ENCODE measurements at places on chromosomes 5 and 9. TPM values are rescaled to one million over a fixed set of nuclear protein-coding genes. Genes with fewer than 3 reads are reported as not detected.

DNA sequence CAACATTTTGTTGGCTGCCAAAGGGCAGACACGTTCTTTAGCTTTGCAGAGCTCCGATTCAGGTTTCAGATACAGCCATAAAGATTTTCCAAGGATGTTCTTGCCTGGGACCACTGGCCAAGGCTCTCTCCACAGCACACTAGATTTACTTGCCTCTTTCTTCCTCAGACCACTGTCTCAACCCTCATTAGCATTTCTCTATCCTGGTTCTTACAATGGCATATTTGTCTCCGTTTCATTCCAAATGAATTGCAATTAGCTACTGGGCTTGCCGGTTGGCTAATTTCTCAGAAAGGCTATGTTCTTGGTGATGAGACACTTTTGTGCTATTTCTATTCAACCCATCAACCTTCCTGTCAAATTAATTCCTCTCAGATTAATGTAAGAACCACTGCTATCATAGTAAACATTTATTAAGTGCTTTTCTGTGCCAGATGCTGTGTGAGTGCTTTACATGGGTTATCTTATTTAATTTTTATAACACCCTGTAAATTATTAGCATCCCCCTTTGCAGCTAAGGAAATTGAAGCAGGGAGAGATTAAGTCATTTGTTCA, 118.4 kb upstream of the NR3C1 start:
- no peaks in the 10 kb centered on the region for H3K36me3 ChIP-seq
- H3K27me3 ChIP-seq = peaks cover 2% of the 10 kb centered on the region
- no peak overlapping the region for H3K4me3 ChIP-seq
- H3K27ac ChIP-seq = no peak overlapping the region

DNA sequence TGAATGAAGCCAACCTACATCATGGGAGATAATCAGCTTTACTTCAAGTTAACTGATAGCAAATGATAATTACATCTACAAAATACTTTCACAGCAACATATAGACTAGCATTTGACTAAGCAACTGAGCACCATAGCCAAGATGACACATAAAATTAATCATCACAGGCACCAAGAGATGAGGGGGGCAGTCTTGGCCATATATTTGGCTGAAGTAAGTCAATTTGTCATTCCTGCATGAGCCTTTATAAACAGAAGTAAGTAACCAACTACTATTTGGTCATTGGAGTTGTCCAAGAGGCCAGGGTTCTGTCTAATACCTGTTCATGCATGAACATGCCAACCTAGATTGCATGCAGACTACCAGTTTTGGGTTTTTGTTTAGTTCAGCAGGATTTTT, 53.6 kb downstream of the PDCD1LG2 start:
- H3K4me3 ChIP-seq = no peak overlapping the region
- peaks cover 2% of the 10 kb centered on the region for H3K36me3 ChIP-seq
- DNase-seq = no peak
- H3K27ac ChIP-seq = no peak overlapping the region

DNA sequence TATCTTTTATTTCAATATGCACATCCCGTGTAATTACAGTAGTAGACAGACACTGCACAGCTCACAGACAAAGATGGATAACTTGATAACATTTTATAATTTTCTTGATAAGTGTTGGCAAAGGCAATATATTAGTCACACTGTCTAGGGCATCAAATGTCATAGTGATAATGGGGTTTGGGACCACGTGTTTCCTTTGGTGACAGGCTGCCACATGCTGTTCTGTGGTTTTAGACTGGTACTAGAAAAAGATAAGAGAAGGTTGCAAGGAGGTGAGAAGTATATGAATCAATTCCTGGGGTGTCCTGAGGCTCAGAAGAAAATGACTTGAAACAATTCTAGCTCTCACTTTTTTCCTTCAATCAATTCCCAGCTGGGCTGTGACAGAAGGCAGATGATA, 258.8 kb upstream of the CHD1 start:
- no peaks in the 10 kb centered on the region for H3K4me1 ChIP-seq
- DNase-seq = peak; percentile 1
- H3K4me3 ChIP-seq = no peak overlapping the region
- peaks cover 2% of the 10 kb centered on the region for H3K27me3 ChIP-seq
- no peak overlapping the region for H3K27ac ChIP-seq

- DNase-seq = no peak
- no peak overlapping the region for H3K27ac ChIP-seq
- no peaks in the 10 kb centered on the region for H3K36me3 ChIP-seq
- no peak overlapping the region for H3K4me3 ChIP-seq
- peaks cover 6% of the 10 kb centered on the region for H3K4me1 ChIP-seq
Measured at GRCh38 chr5:168125445-168126199, 165.8 kb upstream of the WWC1 start.

The BAAT gene
- not detected for total RNA-seq

GRCh38 chr5:155307229-155307628, 293.7 kb downstream of the KIF4B start:
- H3K27ac ChIP-seq = no peak overlapping the region
- H3K36me3 ChIP-seq = no peaks in the 10 kb centered on the region
- no peak for DNase-seq
- H3K4me3 ChIP-seq = no peak overlapping the region
- H3K27me3 ChIP-seq = no peaks in the 10 kb centered on the region

The TAF11L10 gene
- total RNA-seq = not detected

DNA sequence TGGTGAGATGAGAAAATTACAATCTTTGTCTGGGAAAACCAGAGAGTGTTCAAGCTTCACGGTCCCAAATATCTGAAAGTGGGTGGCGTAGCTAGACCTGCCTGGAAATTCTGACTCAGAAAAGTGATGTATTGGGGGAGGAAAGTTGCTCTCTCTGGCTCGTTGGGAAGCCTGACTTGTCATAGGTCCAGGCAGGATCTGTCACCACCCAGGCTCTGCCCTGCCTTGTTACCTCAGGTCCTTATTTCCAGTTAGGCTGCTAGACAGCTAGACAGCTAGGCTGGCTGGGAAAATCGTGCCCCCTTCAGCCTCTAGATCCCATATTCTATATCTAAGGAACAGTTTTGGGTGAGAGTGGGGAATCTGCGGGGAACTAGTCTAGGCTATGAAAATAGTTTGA, 41.0 kb upstream of the HCN1 start:
- H3K27me3 ChIP-seq = no peaks in the 10 kb centered on the region
- H3K27ac ChIP-seq = no peak overlapping the region
- DNase-seq = no peak
- no peaks in the 10 kb centered on the region for H3K36me3 ChIP-seq

DNA sequence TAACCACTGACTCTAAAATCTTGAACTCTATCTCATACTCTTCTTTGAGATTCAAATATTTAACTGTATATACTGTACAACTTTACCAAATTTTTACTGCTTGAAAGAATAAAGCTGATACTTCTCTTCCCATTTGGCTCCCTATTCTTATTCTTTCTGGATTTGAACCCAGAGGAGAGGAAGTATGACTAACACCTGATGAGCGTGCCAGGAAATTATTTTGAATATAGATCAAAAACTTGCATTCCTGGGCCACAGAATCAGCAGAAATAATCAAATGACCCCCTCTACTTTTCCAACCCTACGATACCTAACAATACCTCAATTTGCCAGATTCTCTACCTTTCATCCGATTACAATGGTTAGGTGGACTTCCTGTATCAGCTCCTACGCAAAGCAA, 285.8 kb downstream of the ISL1 start:
- H3K36me3 ChIP-seq = no peaks in the 10 kb centered on the region
- no peaks in the 10 kb centered on the region for H3K27me3 ChIP-seq
- no peaks in the 10 kb centered on the region for H3K4me1 ChIP-seq
- no peak for DNase-seq
- no peak overlapping the region for H3K4me3 ChIP-seq

DNA sequence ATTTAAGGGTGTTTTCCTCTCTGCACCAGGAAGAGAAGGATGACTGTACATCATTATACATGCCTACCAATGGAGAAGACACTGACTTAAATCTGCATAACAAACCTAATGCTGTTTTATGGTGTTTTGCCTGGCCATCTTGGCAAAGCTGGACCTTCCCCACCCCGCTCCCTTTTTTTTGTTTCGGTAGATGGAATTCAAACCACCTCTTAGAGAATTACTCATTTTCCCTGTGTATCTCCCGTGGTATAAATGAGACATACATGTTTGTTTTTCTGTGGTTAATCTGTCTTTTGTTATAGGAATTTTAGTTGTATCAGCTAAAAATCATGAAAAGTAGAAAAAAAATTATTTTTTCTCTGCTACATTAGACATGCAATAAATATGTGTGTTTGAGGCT, 28.8 kb downstream of the IL12B start:
- H3K36me3 ChIP-seq = peaks cover 11% of the 10 kb centered on the region
- H3K27me3 ChIP-seq = peaks cover 1% of the 10 kb centered on the region
- no peak for DNase-seq
- H3K27ac ChIP-seq = no peak overlapping the region
- no peak overlapping the region for H3K4me3 ChIP-seq

The SPATA6L gene
- total RNA-seq = 0.43 TPM

The CREB3 gene
- total RNA-seq = 22.3 TPM

- no peak for DNase-seq
- peaks cover 18% of the 10 kb centered on the region for H3K4me1 ChIP-seq
- no peaks in the 10 kb centered on the region for H3K36me3 ChIP-seq
- H3K27me3 ChIP-seq = no peaks in the 10 kb centered on the region
Measured at GRCh38 chr5:91418158-91418557, 35.0 kb upstream of the ARRDC3 start.

GRCh38 chr9:119083673-119084072, 285.6 kb downstream of the BRINP1 start:
- H3K27me3 ChIP-seq = peaks cover 1% of the 10 kb centered on the region
- no peaks in the 10 kb centered on the region for H3K36me3 ChIP-seq
- no peak overlapping the region for H3K4me3 ChIP-seq
- no peaks in the 10 kb centered on the region for H3K4me1 ChIP-seq

The STARD4 gene
- total RNA-seq = 132 TPM

The AK8 gene
- not detected for total RNA-seq

- no peak overlapping the region for H3K4me3 ChIP-seq
- no peak for DNase-seq
- no peaks in the 10 kb centered on the region for H3K27me3 ChIP-seq
- peaks cover 18% of the 10 kb centered on the region for H3K36me3 ChIP-seq
- H3K27ac ChIP-seq = peak overlapping the region; percentile 8
Measured at GRCh38 chr9:113160571-113160970, 9.8 kb downstream of the SLC31A2 start.

The NMUR2 gene
- total RNA-seq = not detected

DNA sequence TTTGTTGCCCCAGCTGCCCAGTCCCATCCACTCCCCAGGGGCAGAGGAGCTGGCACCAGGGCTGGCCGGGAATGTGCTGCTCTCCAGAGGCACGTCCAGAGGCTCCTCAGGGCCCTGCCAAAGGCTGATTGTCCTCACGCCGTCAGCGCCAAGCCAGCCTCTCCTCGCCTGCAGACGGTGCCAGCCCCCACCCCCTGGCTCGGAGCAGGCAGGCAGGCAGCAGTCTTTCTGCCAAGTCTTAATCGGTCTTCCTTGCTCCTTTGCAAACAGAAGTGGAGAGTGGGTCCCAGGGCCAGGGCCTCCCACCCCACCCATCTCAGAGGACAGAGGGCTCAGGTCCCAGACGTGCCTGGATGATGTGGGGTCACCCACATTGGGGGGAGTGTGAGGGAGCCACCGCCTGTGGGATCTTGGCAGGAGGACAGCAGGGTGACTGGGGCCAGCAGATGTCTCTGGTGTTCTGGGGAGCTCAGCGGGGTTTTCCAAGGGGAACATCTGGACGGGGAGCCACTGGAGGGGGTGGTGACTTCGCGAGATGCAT, 36.3 kb downstream of the FAM163B start:
- H3K27ac ChIP-seq = no peak overlapping the region
- no peak overlapping the region for H3K4me3 ChIP-seq
- H3K36me3 ChIP-seq = no peaks in the 10 kb centered on the region
- peaks cover 4% of the 10 kb centered on the region for H3K4me1 ChIP-seq
- no peak for DNase-seq
- peaks cover 9% of the 10 kb centered on the region for H3K27me3 ChIP-seq

The C9 gene
- not detected for total RNA-seq

DNA sequence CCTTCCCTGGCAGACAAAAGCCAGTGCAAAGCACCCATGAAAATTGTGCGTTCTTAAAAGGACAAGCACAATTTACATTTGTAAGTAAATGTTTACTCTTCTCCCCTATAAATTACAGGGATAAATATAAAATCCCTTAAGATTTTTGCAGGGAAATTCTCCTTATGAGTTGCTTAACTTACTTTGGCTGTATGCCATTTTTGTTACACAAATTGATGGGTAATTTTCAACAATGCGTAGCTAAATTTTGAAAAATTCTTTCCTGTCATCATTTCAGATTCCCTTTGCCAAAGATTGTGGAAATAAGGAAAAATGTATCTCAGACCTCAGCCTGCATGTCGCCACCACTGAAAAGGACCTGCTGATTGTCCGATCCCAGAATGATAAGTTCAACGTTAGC, 64.2 kb upstream of the ITGA2 start:
- H3K36me3 ChIP-seq = no peaks in the 10 kb centered on the region
- no peak overlapping the region for H3K4me3 ChIP-seq

The HEMGN gene
- total RNA-seq = 1.2 TPM

DNA sequence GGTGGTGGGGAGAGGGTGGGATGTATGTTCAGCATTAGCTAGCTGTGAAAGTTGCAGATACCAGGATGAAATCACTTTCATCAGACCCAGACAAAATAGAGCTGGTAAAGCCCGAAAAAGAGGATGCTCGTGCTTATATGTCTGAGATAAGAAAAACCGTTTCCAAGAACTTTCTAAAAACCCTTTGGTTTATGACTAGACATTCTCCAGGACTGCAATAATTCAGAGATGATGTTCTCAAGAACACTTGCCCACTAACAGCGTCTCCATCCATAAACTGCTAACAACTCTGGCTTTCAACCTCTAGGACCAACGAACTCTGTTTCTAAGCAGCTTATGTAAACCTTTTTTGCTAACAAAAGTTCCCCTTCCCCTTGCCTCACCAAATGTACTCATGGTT, 8.4 kb upstream of the AMACR start:
- H3K27me3 ChIP-seq = no peaks in the 10 kb centered on the region
- peaks cover under 1% of the 10 kb centered on the region for H3K36me3 ChIP-seq
- no peak overlapping the region for H3K27ac ChIP-seq
- no peak for DNase-seq
- no peak overlapping the region for H3K4me3 ChIP-seq

Measured in activated CD8-positive, alpha-beta T cell treated with anti-CD3 and anti-CD28 coated beads for 36 hours (primary cell).